Stimulated activated CD4-positive, alpha-beta T cell treated with anti-CD3 and anti-CD28 coated beads, Interleukin-1b, Interleukin-23, amount 100 ng/mL, for 1 hour (primary cell): ENCODE measurements at places on chromosomes 11 and 22.

DNA sequence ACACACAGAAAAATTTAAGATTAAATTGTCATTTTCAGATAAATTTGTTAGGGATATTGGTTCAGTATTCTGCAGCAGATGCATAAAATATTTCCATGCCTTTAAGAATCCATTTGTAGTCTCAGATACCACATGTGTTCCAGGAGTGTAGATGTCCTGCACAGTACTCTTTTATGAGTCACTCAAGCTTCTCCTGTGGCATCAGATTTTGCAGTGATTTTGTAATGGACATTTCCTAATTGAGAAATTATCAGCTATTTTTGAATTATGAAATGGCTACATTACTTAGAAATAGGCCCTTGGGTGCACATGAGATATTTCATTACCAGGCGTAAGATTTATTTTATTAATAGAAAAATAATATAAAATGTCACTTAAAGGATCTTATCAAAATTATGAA lies 18.9 kb downstream of the MMP3 start:
- DNase-seq, result no peak

GRCh38 chr11:129658526-129658867 lies 157.2 kb upstream of the TMEM45B start:
- no peak for DNase-seq

- DNase-seq, result no peak
Observed at GRCh38 chr11:1699771-1700170, 2.8 kb downstream of the KRTAP5-6 start.

DNA sequence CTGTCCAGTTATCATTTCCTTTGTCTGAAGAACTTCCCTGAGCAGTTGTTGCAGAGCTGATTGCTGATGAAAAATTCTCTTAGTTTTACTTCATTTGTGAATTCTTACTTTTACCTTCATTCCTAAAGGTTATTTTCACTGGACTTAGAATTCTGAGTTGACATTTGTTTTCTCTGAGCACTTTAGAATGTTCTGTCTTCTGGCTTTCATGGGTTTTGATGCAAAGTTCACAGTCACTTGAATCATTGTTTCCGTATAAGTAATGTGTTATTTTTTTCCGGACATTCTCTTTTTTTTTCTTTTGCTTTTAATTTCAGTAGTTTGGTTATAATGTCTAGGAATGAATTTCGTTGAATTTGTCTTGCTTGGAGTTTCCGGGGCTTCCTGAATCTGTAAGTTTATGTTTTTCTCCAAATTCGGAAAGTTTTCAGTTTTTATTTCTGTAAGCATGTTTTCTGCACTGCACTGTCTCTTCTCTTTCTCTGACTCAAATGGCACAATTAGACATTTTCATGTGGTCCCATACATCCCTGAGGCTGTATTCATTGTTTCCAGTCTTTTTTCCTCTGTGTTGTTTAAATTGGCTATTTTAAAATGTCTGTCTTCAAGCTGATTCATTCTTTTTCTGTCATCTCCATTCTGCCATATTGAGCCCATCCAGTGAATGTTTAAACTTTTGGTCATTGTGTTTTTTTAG lies 68.5 kb upstream of the NARS2 start:
- no peak for DNase-seq

DNA sequence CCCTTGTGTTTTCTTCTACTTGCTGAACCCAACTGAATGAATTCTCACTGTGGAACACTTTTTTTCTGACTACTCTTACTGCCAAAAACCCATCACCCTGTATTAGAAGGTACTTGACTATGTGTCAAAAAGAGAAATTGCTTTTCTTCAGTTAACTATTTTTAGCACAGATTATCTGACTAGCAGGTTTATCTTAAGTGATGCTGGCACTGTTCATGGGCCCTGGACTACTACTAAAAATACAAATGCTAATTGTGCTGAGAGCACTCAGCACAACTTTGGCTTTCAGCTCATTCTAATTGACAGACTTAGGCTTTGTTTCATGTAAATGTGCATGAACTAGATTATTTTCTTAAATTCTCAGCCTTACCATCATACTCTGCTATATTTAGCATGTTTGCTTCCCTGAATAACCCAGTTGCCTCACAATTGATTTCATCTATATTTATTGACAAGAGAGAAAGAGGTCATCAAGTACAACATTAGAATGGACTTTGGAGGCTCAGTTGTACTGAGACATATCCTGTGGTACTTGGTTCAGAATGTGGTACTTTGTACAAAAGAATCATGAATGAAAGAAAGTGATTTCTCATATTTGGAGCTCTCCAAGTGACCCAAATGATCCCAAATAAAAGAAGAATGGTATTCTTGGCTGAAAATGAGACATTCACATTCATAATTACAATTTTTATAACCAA lies 478.3 kb downstream of the KCNA4 start:
- no peak for DNase-seq

GRCh38 chr11:21225860-21226259 lies 556.5 kb downstream of the NELL1 start:
- DNase-seq, result no peak

GRCh38 chr11:108973402-108974162 lies 308.7 kb downstream of the DDX10 start:
- DNase-seq, result no peak

- DNase-seq, result no peak
Observed at GRCh38 chr11:102276362-102276761, 40.9 kb upstream of the BIRC3 start.

DNA sequence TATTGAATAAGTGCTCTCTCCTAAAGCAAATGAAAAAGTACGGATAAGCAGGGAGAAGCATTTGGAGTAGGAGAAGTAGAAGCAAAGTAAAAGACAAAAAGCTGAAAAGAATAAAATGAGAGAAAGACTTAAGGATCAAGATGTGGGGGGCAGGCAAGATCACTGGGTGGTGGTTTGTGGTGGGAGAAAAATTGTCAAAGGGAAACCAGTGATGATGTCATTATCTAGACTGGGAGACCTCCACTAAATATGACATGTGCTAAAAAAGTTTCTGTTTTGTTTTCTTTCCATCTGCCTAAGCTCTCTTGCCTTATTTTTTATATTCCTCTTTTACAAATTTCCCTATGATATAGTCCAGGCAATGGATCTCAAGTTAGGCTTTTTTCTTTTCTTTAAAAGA lies 14.8 kb upstream of the MAML2 start:
- DNase-seq, result no peak

DNA sequence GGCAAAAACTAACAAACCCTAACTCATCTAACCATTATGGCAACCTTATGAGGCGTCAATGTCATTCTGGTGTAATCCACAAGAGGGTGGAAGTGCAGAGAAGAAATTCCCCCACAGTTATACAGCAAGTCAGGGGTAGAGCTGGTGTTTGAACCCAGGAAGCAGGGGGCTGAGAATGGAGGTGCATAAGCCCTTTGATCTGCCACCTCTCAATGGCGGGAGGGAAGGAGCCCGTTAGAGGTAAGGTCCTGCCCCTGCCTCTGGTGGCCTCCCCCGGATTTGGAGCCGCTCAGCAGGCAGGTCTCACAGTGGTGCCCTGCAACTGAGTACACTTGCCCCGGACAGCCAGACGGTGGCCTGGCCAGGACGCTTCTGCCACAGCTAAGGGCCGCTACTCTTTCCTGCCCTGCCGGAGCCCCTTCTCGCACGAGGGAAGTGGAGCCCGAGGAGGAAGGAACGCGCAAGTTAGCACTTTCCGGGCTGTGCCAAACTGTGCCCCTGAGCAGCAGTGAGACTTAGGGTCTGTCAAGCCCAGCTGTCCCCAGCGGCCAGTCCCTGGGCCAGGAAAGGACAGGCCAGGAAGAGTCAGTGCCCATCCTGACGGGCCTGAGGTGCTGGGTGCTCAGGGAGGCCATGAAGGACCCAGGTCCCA lies 1.1 kb downstream of the FXYD2 start:
- no peak for DNase-seq

- DNase-seq, result no peak
Observed at GRCh38 chr11:109037856-109038780, 373.2 kb downstream of the DDX10 start.

- no peak for DNase-seq
Observed at GRCh38 chr11:1074244-1075221, at the start of gene MUC2. TSS of gene MUC2 (plus strand) at chr11:1074874.

GRCh38 chr22:46596819-46597218 lies 23.4 kb upstream of the GRAMD4 start:
- DNase-seq, result no peak

GRCh38 chr11:60864856-60865513 lies 2.4 kb upstream of the ZP1 start:
- no peak for DNase-seq

GRCh38 chr22:35174401-35175038 lies 82.8 kb upstream of the HMGXB4 start:
- DNase-seq, result no peak

GRCh38 chr11:47616726-47617416 lies 22.7 kb upstream of the C1QTNF4 start:
- DNase-seq, result no peak

DNA sequence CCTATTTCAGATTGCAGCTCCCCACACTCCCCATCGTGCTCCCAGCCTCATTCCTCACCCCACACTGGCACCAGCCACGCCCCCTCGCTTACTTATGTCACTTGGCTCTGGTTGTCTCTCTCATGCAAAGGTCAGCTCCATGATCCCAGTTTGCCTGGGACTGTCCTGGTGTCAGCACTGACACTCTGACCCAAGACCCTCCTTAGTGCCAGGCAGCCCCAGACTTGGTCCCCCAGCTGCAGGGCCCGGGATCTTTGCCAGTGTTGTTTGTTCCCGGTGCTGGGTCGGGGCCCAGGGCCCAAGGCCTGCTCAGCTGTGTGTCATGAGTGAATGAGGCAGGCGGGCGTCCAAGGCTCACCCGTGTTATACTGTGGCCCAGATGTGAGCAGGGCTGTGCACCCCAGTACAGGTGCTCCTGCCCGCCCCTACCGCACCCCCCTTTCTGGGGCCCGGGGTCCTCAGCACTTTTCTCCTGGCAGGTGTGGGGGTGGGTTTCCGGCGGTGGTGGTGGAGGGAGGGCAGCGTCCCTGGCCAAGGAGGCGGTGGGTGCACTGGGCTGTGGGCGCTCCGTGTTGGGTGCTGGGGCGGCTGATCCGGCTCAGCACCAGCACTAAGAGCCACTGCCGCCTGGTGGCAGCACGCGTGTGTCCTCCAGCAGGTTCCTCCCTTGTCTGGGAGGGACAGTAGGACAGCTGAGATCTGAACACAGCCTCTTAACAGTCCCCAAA lies 19.5 kb downstream of the IL17REL start:
- peak; percentile 50 for DNase-seq

DNA sequence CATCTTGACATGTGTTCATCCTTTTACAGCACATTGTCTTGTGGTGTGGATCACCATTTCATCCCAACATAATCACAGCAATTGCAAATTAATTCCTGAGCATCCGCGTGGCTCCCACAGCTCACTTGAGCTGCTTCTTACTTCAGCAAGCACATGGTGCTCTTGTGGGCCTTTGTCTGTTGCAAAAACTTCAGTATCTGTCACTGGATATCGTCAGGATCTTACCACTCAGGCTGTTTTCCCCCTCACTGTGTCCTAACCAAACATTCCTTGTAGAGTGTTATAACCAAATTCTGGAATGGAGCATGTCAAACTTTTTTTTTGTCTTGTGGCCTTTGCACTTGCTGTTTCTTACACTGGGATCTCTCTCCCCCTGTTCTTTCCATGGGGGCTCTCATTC lies 683.1 kb upstream of the ARHGAP42 start:
- no peak for DNase-seq

GRCh38 chr11:112179601-112180000 lies 4.3 kb downstream of the BCO2 start:
- DNase-seq, result no peak

DNA sequence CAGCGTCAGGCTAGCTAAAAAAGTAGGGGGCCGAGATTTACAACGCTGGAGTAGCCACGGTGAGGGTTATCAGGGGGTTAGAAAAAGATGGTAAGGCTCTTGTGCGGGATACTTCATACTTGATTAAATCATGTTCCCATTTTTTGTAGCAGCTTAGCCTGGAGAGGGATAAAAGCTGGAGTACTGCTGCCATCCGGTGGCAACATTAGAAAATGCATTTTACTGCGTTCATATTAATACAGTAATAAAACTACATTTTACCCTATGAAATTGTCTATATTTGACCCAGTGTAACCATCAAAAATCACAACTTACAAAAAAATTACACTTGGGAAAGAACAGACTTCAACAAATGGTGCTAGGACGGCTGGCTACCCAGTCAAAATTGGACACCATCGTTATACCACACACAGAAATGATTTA lies 17.3 kb downstream of the RPUSD4 start:
- DNase-seq, result no peak

GRCh38 chr11:133745791-133746190 lies 99.5 kb downstream of the SPATA19 start:
- no peak for DNase-seq

DNA sequence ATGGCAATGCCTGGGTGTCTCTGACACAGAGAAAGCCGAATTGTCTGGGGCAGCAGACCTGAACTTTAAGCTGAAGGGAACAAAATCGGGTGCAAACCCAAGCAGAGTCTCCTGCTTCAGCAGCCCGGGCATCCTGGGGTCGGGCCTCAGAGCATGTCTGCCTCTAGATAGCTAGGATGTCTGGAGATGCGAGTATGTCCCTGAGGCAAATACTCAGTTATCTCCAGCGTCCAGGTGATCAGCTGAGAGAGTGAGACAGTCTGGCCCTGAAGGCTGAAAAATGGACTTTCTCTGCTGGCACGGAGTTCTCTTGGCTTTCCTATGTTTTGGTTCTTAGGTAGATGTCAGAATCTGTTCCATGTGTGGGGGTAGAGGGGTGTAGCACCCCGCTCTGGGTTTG lies 3.3 kb downstream of the ADAMTS8 start:
- no peak for DNase-seq

GRCh38 chr22:44351685-44352377 lies 39.1 kb upstream of the SHISAL1 start:
- DNase-seq, result no peak

DNA sequence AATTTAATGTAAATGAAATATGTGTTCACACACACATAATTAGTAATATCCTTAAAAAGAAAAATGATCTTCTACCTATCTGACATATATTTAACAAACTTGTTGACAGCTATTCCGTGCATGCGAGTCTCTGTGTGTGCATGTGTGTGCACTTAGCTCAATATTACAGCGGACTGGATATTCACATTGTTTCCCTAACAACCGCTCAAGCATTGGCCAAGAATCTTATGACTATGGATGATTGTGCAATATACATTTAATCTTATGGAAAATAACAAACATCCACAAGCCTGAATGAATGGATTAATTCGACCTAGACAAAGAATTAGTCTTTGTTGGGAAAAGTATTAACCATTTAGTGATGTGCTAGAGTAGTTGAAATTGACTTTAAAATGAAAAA lies 1078.6 kb downstream of the LRRC4C start:
- DNase-seq, result no peak

GRCh38 chr11:934527-934926 lies 8.9 kb downstream of the AP2A2 start:
- DNase-seq, result no peak
